A549 treated with Mapracorat at 1 μM for 4 hours (cell line): ENCODE measurements at places on chromosomes 4 and X. TPM values are rescaled to one million over a fixed set of nuclear protein-coding genes. Genes with fewer than 3 reads are reported as not detected.

ANKRD37 gene
- 2.2 to 4.2 TPM (median 3.2 TPM) in 5 replicates for total RNA-seq

HSFX2 gene
- 0.14 to 0.27 TPM (median 0.17 TPM) in 3 of 5 replicates, not detected in the others for total RNA-seq

C4orf50 gene
- not detected in 5 replicates for total RNA-seq

PCSK1N gene
- 19.4 to 53.5 TPM (median 48.4 TPM) in 5 replicates for total RNA-seq

FGF13 gene
- 0.13 TPM in 1 of 5 replicates, not detected in the others for total RNA-seq

DTHD1 gene
- not detected in 5 replicates for total RNA-seq

PAK3 gene
- total RNA-seq, result not detected in 5 replicates

STPG2 gene
- total RNA-seq, result not detected in 5 replicates

ETNPPL gene
- total RNA-seq, result not detected in 5 replicates

SYP gene
- total RNA-seq, result 2.1 to 2.8 TPM (median 2.4 TPM) in 5 replicates

AMBN gene
- not detected in 5 replicates for total RNA-seq

COMMD8 gene
- total RNA-seq, result 11.0 to 14.1 TPM (median 11.5 TPM) in 5 replicates
